Activated CD4-positive, alpha-beta T cell treated with anti-CD3 and anti-CD28 coated beads, Interleukin-2, amount 10 ng/mL, durations not matched to agents 24 days and 14 days (primary cell): ENCODE measurements at places on chromosomes 7 and 10. TPM values are rescaled to one million over a fixed set of nuclear protein-coding genes. Genes with fewer than 3 reads are reported as not detected.

The NEBL gene
- total RNA-seq: 0.42 and 0.59 TPM in 2 replicates

The NUPR2 gene
- total RNA-seq: not detected in 2 replicates

The PNLIPRP3 gene
- total RNA-seq: not detected in 2 replicates

The ANKIB1 gene
- total RNA-seq: 54.3 and 55.7 TPM in 2 replicates

The RNF133 gene
- total RNA-seq: not detected in 2 replicates

The GPR141 gene
- total RNA-seq: not detected in 2 replicates

The MKX gene
- total RNA-seq: not detected in 2 replicates

The OR2A12 gene
- not detected in 2 replicates for total RNA-seq

The CALML5 gene
- not detected in 2 replicates for total RNA-seq

The CLRN3 gene
- total RNA-seq: not detected in 2 replicates

The EBF3 gene
- total RNA-seq: not detected in 2 replicates

The PLEKHS1 gene
- not detected in 2 replicates for total RNA-seq

The CALY gene
- not detected in 2 replicates for total RNA-seq
